Ascending aorta (tissue), 2 donors: ENCODE measurements at places on chromosomes 6 and 20. TPM values are rescaled to one million over a fixed set of nuclear protein-coding genes. Genes with fewer than 3 reads are reported as not detected.

The MMUT gene
- 8.7 TPM for total RNA-seq

The EYA4 gene
- total RNA-seq, result 6.2 TPM

The GLP1R gene
- total RNA-seq, result not detected

The HIVEP2 gene
- 14.5 TPM for total RNA-seq

The SUPT3H gene
- total RNA-seq, result not detected

The BYSL gene
- 1.6 TPM for total RNA-seq

The KLHDC3 gene
- total RNA-seq, result 64.0 TPM

The PYGB gene
- 125 TPM for total RNA-seq

The BMP6 gene
- 16.0 TPM for total RNA-seq

The KCNK16 gene
- total RNA-seq, result not detected

The NHLRC1 gene
- total RNA-seq, result 0.32 TPM

The PNPLA1 gene
- not detected for total RNA-seq

The SLC25A27 gene
- 11.7 TPM for total RNA-seq

The PRDM13 gene
- not detected for total RNA-seq

The LST1 gene
- total RNA-seq, result 21.4 TPM

The TFAP2D gene
- not detected for total RNA-seq

The CRISP3 gene
- total RNA-seq, result not detected

The SLC23A2 gene
- total RNA-seq, result 32.8 TPM

The FOXP4 gene
- 19.5 TPM for total RNA-seq

The CDKAL1 gene
- total RNA-seq, result 11.9 TPM

The WDR46 gene
- 70.6 TPM for total RNA-seq

The LY6G6C gene
- total RNA-seq, result not detected

The OR2J3 gene
- not detected for total RNA-seq

The PMEPA1 gene
- total RNA-seq, result 56.8 TPM

The FRK gene
- total RNA-seq, result 8.4 TPM

The TGM3 gene
- not detected for total RNA-seq

The PTGIS gene
- total RNA-seq, result 288 TPM

The BCAS4 gene
- total RNA-seq, result 0.85 TPM

The COL21A1 gene
- total RNA-seq, result 24.5 TPM
